ENCODE measurements at places on chromosomes 3 and 15.
A peak's percentile ranks its signal among the peaks of the same experiment; 100 is the strongest.

- DNase-seq = no peak
Observed at GRCh38 chr3:155254445-155254844, 39.0 kb downstream of the STRIT1 start.

- DNase-seq = no peak
Observed at GRCh38 chr3:171470714-171471227, 10.6 kb upstream of the TNIK start.

DNA sequence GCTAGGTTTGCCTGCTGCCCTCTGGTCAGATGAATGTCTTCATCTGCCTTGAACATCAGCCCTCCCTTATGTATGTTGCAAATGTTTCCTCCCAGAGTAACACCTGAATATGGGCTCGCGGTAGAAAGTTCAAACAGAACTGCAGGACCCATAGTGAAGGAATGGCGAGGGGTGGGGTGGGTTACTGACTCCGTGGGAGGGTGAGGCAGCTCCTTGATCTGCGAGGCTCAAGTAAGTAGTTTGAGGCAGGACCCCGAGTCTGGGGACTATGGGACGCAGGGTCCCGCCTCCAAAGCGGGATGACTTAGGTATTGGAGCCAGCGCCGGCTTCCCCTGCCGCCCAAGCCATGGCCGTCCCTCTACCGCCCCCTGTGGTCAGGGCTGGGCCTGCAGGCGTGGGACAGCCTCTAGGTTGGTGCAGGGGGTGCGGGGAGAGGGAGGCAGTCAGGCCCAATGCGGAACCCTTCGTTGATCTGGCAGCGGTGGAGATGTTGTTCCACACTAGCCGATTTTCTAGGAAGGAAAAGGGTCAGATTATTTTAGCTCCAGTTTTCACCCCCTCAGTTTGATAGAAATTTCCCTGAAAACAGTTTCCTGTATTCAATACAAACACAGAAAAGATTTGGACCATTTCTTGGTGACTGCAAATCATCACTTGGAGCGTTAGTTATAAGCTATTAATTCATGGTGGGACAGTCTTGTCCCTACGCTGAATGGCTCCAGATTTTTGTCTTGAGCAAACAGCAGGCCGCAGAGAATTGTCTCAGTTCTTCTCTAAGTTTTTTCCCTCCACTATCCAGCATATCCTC is 72.3 kb downstream of the CORO2B start:
- no peak for DNase-seq

DNA sequence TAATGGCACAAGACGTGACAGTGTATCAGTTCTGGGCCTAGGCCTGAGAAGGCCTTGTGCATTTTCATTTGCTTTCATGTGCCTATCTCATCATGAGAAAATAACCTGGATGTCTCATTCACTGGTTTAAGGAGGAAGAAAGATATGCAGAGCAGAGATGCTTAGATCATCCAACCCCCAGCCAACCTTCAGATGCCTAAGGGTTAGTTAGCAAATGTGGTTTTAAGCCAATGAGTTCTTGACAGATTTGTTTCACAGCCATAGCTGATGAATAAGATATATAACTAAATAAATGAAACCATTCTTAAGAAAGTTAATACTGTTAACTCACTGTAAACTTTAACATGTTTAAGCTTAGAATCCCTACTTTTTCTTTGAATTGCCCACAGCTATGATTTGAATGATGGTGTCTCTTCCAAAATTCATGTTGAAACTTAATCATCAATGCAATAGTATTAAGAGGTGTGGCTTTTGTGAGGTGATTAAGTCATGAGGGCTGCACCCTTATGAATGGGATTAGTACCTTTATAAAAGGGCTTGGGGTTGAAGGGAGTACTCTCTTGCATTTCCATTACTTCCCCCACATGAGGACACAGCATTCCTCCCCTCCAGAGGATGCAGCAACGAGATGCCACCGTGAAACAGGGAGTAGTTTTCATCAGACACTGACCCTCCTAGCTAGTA is 324.6 kb upstream of the TBC1D5 start:
- no peak for DNase-seq

- DNase-seq = no peak
Observed at GRCh38 chr3:51970606-51971300, 3.1 kb downstream of the ABHD14B start.

DNA sequence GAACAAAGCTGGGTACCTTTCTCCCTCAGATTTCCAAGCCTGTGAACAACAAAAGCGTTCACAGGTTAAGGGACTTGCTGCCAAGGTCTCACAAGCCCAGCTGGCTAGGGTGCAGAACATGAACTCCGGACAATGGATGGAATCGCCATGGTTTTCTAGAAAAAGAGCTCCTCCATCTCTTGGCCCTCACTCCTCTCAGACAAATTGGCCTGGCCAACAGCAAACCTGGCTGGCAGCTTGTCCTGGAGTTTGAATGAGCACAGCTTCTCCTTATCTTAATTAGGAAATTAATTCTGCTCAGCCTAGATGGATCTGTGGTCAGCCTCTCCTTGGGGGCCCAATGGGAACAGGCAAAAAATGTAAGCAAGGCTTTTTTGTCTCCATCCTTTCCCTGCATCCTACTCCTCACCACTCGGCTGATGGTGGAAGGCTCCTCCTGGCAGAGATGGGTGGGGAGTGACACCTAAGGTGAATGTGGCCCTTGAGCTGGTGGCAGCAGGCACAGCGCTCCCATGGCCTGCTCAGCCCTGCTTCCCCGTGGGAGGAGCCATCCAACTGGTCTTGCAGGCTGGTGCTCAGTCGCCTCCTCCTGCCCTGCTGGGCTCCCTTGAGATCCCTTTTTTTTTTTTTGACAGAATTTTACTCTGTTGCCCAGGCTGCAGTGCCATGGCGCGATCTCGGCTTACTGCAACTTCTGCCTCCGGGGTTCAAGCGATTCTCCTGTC is 5.8 kb downstream of the KLHL25 start:
- no peak for DNase-seq

- no peak for DNase-seq
Observed at GRCh38 chr3:100761211-100761942, 52.1 kb downstream of the TFG start.

GRCh38 chr15:48954538-48954937 is 9.2 kb downstream of the SHC4 start:
- peak; percentile 63 for DNase-seq

- no peak for DNase-seq
Observed at GRCh38 chr15:78170848-78171773, 21.9 kb downstream of the IDH3A start.

DNA sequence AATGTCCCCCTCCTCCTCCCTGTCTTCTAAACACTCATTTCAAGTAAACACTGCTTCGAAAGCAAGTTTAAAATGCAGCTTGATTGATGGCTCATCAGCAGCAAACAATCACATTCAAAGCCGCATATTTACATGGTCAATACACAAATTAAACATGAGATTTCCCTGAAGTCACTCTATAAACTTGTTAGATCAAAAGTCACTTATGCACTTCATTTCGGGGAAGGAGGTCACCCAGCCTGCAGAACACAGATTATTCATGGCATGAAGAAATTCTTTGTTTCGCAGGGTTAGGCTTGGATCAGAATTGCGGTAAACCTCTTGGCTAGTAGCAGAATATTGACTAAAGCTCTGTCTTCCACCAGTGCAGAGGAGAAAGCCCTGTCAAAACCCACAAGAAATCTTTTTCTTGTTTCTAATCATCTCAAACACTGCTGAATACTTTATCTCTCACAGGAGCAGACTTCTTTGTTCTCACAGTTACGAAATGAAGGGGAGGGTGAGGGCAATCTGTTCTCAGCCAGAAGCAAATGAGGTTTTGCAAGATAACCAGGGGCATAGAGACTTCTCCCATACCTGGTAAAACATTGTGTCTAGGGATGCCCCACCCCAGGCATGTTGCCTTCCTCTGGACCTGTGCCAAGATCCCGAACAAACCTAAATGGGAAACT is 133.3 kb upstream of the CHL1 start:
- DNase-seq = no peak

DNA sequence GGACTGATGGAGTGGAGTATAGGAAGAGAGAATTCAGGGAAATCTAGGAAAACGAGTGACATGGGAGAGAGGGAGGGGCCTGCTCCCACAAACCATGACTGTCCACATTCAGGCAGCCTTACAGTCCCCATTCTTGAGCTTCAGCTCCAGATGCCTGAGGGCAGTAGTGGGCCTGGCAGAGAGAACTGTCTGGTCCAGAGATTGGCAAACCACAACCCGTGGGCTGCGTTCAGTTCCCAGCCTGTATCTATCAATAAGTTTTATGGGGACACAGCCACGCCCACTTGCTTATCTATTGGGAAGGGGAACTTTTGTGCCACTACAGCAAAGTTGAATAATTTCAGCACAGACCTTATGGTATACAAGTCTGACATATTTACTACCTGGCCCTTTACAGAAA is 63.8 kb downstream of the SLCO2A1 start:
- no peak for DNase-seq

DNA sequence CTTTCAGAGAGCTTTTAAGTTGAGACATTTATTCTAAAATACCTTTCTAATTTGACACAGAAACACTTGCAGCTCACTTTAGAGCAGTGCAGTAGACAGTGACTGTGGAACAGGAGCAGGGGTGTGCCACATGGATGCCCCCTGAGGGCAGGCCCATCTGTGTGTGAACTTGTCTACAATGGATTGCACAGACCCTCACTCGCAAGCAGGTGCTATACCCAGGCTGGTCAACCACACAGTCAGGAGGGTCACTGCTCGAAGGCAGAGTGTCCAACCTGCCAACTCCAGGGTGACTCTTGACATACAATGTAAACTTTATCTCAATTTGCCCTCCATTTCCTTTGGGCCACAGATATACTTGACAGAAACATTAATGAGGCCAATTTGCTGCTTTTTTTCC is 437.2 kb downstream of the EPHB1 start:
- no peak for DNase-seq

- DNase-seq = peak; percentile 72
Observed at GRCh38 chr3:5194801-5195509, 7.4 kb downstream of the EDEM1 start.

DNA sequence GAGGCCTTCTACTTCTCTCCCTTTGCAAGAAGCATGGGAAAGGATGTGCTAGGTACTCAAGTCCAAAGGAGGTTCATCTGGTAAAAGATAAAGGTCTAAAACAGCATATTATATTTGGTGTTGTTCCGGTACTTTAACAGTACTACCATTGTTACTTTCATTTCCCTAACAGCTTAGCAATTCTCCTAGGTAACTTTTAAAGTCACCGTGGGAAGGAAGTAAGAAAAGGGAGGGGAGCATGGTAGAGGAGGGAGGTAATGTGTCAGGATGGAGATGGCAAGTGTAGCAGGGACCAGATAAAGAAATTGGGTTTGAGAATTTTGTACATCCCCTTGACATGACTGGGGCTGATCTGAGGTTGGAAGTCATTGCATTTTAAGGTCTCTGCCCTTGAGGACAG is 89.4 kb upstream of the SKOR1 start:
- no peak for DNase-seq

GRCh38 chr3:16741103-16741758 is 136.0 kb upstream of the DAZL start:
- DNase-seq = peak; percentile 92

- DNase-seq = no peak
Observed at GRCh38 chr3:126257174-126257573, 76.8 kb upstream of the ALDH1L1 start.

- DNase-seq = no peak
Observed at GRCh38 chr15:58773024-58773423, 1.9 kb downstream of the MINDY2 start.

GRCh38 chr3:108089579-108089978 is 1.3 kb downstream of the CD47 start:
- no peak for DNase-seq

GRCh38 chr3:109122690-109123089 is 4.8 kb upstream of the MORC1 start:
- no peak for DNase-seq

DNA sequence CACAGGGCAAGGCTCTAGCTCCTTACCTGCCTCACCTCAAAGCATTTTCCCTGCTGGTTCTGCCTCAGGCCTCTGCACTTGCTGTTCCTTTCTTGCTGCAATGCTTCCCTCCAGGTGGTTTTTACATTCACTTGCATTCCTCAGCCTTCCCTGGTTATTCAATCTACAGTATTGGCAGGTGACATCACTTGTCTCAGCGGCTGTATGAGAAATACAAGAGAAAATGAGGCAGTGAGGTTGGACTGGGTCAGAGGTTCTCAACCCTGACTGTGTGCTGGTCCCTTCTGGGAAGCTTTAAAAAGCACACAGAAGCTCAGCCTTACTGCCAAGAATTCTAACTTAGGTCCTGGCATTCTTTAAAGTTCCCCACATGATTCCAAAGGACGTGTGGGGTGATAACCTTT is 26.7 kb downstream of the SIAH2 start:
- no peak for DNase-seq

DNA sequence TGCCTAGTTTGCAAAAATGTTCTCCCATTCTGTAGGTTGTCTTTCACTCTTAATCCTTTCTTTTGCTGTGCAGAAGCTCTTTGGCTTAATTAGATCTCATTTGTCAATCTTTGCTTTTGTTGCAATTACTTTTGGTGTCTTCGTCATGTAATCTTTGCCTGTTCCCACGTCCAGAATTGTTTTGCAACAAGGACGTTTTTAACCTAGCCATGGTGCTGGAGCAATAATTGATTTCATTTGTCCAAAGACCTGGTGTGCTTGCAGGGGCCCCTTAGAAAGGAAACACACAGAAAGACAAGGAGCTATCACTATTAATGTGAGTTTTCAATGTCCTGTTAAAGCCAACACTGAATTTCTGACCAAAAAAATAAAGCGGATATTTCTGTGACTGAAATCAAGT is 89.1 kb upstream of the GALNT15 start:
- DNase-seq = no peak

GRCh38 chr15:39381517-39381916 is 199.4 kb upstream of the THBS1 start:
- no peak for DNase-seq

DNA sequence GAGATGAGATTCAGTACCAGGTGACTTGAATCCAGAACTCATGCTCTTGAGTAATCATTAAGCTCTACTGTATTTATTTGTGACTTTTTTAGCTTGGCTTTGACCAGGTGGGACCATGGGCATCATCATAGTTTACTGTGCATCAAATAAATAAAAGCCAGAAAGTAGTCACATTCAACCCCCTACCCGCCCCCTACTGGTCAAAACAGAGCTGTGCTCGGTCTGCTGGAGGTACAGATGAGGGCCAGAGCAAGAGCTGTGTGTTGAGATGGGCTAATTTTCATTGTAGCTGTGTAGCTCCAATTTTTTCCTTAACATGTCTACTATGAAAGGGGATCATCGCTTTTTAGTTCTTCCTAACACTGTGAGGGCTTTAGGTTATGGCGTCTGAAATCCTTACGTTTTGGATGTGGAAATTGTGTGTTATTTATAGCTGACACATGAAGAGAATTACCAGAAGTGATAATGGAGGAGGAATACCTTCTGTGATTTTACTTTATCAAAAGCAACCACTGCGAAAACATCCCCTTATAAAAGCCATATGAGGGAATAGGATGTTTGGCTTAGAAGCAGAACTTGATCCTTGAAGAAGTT is 375.1 kb downstream of the PTPRG start:
- DNase-seq = peak; percentile 31

DNA sequence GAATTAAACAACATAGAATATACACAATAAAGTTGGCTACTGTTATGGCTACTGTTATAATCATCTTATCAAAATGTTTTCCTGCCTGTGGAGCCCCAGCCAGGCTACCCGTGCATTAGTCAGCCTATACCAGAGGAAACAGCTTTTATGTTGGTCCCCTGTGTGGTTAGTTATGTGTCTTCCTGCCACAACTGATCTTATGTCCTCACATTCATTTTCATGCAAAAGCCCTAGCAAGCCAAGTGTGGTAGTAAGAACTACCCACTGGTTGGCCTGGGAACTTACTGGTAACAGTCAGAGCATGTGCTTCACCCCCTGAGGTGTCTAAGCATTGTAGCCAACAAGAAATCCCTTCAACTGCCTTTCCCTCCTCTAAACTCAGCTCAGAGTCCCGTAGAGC is 21.8 kb downstream of the MGLL start:
- DNase-seq = no peak

- DNase-seq = no peak
Observed at GRCh38 chr15:91136386-91136923, 36.4 kb downstream of the SV2B start.
